Astrocyte of the hippocampus (primary cell): ENCODE measurements at places on chromosomes 3 and 15.
A peak's percentile ranks its signal among the peaks of the same experiment; 100 is the strongest.

GRCh38 chr3:188350961-188351360 is 197.0 kb downstream of the LPP start:
- no peak for DNase-seq

- DNase-seq: no peak
Measured at GRCh38 chr15:60138397-60138968, 134.4 kb downstream of the FOXB1 start.

- no peak for DNase-seq
Measured at GRCh38 chr15:54808321-54808720, 388.4 kb downstream of the RSL24D1 start.

DNA sequence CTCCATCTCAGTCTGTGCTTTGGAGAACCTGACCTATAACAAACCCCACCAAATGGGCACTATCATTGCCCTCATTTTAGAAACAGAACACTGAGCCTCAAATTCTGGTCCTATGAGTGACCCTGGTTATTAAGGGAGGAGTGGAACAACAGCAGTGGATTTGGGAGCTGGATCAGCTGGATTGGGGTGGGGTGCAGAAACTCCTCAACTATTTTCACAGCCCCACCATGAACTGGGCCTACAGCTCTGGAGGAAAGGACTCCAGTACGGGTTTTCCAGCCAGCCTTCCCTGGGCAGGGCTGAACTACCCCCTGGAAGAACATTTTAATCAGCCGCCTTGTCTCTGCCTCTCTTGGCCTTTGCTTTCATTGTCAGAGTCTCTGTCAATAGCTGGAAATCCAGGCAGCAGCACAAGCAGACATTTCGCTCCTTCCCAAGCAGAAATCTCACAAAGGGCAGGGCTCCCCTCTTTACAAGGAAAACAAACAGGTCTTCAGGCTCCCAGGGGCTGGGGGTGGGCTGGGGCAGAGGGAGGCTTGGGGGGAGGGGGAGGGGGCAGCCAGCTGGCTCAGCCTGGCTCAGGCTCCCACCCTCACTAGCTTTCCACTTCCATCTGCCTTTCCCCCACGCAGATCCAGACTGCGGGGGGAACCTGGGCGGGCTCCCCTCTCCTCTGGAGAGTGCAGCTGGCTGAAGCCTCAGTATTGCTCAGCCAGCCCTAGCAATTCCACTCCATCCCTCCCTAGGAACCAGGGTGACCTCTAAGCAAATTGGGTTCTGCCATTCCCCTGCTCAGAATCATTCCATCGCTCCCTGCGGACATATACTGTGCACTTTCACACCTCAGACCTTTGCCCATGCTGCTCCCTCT is 13.7 kb upstream of the TLE3 start:
- DNase-seq: peak; percentile 90

- no peak for DNase-seq
Measured at GRCh38 chr3:57275393-57275792, 17.1 kb downstream of the ASB14 start.

DNA sequence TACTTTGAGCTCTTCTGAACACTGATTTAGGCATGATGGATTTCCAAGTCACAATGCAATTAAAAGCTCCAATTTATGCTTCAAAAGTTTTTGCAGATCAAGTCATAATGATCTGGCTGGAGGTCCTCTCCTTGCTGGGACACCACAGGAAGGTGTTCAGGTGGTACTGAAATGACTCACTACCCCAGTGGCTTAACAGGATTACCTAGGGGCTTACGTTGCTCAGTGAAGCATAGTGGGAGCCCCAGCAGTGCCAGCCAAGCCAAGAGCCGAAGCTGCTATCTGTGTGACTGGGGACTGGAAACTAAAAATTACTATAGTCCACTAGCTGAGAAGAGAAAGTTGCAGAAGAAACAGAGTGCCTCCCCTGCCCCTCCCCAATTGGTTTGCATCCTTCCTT is 110.1 kb upstream of the LPP start:
- DNase-seq: no peak

GRCh38 chr3:90069748-90070147 is 962.3 kb downstream of the EPHA3 start:
- DNase-seq: peak; percentile 75

- DNase-seq: peak; percentile 92
Measured at GRCh38 chr3:124986192-124987143, 51.9 kb upstream of the MUC13 start.

GRCh38 chr3:142904639-142905436 is 16.0 kb upstream of the PCOLCE2 start:
- peak; percentile 33 for DNase-seq

DNA sequence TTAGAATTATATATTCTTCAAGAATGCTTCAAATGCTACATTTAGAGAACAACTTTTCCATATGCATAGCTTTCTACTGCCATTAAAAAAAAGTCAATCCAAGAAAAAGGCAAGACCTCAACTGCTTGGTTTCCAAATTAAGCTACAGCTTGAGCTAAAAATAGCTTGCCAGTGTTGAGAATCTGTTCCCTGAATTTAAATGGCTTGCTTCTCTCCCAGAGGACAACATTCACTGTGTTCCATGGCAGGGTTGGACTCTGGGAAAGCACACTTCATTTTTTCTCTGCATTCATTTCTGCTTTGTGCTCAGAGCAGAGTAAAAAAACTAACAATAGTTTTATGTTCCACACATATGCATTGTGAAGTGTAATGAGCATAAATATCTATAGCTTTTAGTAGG is 50.3 kb upstream of the ACTL6A start:
- no peak for DNase-seq

GRCh38 chr3:187679638-187680396 is 9.6 kb upstream of the SST start:
- DNase-seq: peak; percentile 86

GRCh38 chr3:9947025-9947995 is 4.9 kb downstream of the PRRT3 start:
- DNase-seq: peak; percentile 88

GRCh38 chr3:22665528-22665927 is 537.6 kb upstream of the UBE2E2 start:
- no peak for DNase-seq

DNA sequence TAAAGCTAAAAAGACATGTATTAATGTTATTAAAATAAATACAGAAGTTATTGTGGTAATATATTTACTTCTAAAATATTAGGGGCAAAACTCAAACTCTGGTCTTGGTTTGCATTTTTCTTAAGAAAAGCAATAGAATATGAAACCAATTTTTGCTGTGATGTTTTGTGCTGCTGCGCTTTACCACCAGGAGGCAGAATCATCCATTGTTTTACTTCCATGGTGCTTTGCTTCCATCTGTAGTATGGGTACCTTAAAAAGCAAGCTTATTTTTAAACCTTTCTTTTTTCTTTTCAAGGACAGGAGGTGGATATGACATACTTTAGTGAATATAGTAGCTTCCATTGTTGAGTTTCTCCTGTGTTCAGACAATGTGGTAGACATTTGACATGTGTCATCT is 46.6 kb upstream of the MRPL3 start:
- no peak for DNase-seq

DNA sequence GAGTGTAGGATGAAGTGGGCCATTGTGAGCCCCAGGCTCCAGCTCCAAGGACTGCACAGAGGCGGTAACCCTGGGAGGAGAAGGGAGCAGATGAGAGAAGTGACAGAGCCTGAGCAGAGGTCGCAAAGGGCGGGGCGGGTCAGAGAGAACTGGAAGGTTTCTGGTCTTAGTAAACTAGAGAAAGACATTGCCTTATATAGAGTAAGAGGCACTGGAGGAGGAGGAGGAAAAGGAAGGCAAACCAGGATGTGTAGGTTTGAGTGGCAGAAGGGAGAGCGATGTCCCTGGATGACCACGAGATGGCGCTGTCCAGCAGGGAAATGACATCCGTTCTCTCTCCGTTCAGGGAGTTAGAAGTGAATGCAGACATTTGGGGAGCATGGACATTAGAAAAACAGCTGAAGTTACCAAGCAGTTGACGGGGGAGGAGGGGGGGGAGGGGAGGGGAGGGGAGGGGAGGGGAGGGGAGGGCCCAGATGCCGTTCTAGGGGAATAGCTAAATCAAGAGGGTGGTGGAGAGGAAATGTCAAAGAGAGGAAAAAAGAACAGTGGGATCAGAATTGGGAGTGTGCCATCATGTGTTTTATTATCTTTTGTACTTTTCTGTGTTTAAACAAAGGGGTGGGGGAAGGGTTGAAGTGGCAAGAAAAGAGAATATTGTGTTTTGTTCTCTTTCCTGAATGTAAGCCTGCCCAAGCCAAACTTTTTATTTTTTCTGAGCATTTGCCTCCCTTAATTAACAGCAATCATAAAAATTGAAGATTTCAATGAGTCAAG is 48.8 kb downstream of the STARD5 start:
- peak; percentile 87 for DNase-seq

DNA sequence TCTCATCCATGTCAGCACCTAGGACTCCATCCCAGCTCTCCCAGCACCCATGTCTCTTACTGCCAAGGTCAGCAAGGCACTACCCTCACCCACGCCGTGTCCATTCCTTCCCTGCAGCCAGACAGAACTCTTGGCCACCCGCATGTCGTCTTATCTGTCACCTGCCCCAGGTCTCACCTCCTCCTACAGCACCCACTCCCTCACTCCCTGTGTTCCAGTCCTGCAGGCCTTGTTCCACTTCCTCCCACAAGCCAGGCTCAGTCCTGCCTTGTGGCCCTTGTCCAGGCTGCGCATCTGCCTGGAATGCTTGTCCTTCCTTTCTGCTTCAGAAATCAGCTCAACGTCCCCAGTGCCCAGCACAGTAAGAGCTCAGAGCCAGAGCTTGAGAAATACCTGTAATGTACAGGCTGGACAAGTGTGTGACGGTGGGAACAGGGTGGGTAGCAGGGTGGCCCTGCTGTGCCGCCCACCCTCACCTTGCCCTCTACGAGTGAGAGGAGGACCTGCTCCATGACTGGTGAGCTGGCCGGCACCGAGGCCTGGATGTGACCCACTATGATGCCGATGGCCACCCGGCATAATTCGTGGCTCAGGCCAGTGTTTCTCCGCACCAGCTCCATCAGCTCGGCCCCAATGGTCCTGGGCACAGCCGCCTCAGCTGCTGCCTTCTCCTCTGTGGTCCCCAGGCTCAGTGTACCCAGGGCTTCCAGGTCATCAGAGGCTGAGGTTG is 4.7 kb downstream of the NCKIPSD start:
- no peak for DNase-seq

- DNase-seq: peak; percentile 83
Measured at GRCh38 chr3:172159962-172160538, 120.7 kb downstream of the FNDC3B start.

GRCh38 chr3:29764603-29765254 is 483.9 kb downstream of the RBMS3 start:
- peak; percentile 69 for DNase-seq

DNA sequence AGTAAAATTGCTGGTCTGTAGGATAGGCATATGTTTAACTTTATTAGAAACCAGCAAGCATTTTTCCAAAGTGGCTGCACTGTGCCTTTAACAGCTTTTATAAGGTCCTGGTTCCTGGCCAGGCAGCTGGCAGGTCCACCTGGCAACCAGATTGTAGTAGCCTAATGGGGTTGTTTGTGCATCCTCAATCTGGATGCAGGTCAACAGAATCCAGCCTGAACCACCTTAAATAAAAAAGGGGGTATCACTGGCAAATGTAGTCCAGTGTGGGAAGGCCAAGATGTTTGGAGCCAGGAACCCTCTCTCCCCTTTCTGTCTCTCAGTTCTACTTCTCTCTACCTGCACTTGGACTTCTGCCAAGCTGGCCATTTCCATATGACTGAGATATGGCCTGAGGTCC is 200.3 kb downstream of the ZNF621 start:
- DNase-seq: no peak

DNA sequence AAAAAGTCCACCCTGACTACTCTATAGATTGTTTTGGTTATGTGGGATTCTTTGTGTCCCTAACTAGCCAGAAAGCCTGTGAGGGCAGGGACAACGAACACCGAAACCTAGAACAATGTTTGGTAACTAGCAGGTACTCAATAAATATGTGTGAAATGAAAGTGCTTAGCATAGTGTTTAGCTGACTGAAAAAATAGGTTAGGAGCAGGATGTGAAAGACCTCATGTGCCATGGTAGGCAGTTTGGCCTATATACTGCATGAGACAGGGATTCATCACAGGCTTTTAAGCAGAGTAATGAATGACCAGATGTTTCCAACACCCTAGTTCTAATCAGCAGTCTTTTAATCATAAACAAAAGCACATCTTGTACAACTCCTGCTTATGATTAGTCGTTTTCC is 64.2 kb downstream of the MYO5A start:
- no peak for DNase-seq

- DNase-seq: peak; percentile 90
Measured at GRCh38 chr3:4977001-4977852, 2.0 kb upstream of the BHLHE40 start.

GRCh38 chr15:26928051-26928450 is 42.9 kb upstream of the GABRG3 start:
- DNase-seq: no peak

DNA sequence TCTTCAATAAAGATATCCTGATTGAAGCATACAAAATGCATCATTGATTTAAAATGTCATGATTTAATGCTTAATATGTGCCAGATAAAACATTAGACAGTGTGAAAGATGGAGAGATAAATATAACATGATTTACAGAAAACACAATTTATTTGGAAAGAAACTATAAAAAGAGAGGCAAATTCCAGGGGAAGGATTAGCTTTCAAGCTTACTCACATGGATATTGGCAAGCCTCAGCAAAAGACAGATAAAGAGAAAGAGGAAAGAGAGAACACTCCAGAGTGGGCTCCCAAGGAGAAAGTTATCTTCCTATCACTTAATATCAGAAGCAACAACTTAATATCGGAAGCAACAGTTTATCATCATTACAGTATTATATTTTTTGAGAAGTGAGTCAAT is 1036.5 kb downstream of the SQOR start:
- DNase-seq: no peak

GRCh38 chr3:27454914-27455313 is 29.3 kb downstream of the SLC4A7 start:
- DNase-seq: no peak

GRCh38 chr3:157919319-157919887 is 186.8 kb downstream of the SHOX2 start:
- DNase-seq: no peak

- DNase-seq: no peak
Measured at GRCh38 chr3:115657168-115657567, 33.9 kb downstream of the GAP43 start.

DNA sequence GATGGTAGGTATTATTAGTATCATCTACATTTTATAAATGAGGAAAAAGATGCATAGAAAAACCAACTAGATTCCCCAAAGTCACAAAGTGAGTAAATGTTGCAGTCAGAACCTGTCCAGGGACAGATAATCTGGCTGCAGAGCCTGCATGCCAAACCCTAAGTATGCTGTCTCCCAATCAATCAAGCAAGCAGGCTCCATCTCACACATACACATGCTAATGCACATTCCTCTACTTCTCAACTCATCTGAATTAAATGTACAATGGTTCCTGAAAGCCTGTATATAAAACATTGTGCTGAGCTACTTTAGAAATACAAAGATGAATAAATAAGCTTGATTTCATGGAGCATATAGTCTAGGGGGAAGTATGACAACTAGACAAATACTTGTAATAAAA is 101.0 kb downstream of the CBLB start:
- DNase-seq: no peak

DNA sequence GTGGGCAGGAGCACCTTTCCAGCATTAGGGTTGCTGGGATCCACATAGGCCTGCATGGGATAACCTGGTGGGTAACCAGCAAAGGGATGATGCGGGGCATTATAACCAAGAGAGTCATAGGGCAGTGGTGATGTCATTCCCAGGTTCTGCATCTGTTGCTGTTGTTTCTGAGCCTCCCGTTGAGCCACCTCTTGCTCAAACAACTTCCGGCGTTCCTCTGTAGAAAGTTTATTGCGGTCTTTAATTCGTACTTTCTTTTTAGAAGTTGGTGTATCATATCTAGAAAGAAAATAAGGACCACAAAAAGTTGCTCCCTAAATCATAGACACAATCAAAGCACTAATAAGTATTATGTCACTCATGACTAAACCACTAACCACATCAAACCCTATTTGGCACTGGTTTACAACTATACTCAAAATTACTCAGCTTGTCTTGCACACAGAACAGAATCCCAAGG is 77.8 kb downstream of the NBEAL2 start:
- peak; percentile 74 for DNase-seq
